Activated CD4-positive, alpha-beta T cell treated with anti-CD3 and anti-CD28 coated beads, Interleukin-2, amount 10 ng/mL, durations not matched to agents 7 days and 5 days (primary cell): ENCODE measurements at places on chromosomes 1 and 21. TPM values are rescaled to one million over a fixed set of nuclear protein-coding genes. Genes with fewer than 3 reads are reported as not detected.
A peak's percentile ranks its signal among the peaks of the same experiment; 100 is the strongest.

DNA sequence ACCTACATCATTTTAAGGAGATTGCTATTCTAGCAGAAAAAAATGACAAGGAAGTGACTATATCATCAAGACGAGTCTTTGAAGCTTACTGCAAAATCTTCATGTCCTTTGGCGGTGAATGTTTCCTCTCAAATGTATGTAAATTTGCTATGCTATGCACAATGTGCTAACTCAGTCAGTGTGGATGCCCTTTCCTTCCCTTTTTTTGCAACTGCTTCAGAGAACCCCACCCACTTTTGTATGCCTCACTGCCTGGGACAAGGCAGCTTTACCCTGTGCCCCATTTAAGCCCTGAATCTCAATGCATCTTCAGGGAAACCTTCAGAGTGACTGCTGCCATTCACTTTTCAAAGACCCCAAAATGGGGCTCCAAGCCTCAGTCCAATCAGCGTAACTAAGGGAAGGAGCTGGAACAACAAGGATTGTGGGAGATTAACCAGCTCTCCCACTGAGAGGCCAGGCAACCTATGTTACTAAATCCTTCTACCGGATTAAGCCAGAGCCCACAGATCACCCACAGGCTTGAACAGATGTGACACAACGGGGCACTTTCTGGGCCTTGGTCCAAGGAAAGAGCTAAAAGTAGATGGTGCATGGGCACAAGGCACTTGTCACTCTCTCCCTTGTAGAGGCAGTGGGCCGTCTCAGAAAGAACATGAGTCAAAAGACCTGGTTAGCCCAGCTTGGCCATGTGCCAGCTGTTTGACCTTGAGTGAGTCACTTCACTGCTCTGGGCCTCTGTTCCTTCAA is 154.4 kb downstream of the PLPP3 start:
- no peaks in the 10 kb centered on the region for H3K36me3 ChIP-seq
- no peak overlapping the region for H3K4me3 ChIP-seq
- no peaks in the 10 kb centered on the region for H3K27me3 ChIP-seq
- no peaks in the 10 kb centered on the region for H3K4me1 ChIP-seq
- no peak overlapping the region for H3K27ac ChIP-seq
- DNase-seq, result no peak

DNA sequence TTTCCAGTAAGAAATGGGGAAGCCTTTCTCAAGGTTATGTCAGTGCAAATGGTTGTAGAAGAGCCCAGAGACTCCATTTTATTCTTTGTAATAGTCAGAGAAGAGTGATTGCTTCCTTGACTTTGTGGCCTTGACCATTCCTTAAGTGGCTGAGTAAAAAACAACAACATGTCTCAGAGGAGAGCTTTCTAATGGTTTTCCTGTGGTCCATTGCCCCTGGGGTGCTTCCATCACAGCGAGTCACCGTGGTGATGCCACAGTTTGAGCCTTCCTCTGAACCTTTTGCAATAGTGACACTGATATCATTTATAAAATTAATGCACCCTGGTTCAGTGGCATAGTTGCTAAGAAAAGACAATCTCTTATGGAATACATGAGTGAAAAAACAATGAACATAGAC is 38.6 kb downstream of the PAPPA2 start:
- no peaks in the 10 kb centered on the region for H3K4me1 ChIP-seq
- no peak for DNase-seq
- no peak overlapping the region for H3K4me3 ChIP-seq
- no peaks in the 10 kb centered on the region for H3K27me3 ChIP-seq

GRCh38 chr1:198201956-198202784 is 45.4 kb downstream of the NEK7 start:
- H3K4me1 ChIP-seq, result peaks cover 50% of the 10 kb centered on the region
- H3K27ac ChIP-seq, result peak overlapping the region; percentile 34
- no peak overlapping the region for H3K4me3 ChIP-seq
- H3K27me3 ChIP-seq, result no peaks in the 10 kb centered on the region

- H3K27me3 ChIP-seq, result no peaks in the 10 kb centered on the region
- DNase-seq, result peak; percentile 18
- peaks cover 21% of the 10 kb centered on the region for H3K4me1 ChIP-seq
- peak overlapping the region; percentile 89 for H3K27ac ChIP-seq
- H3K4me3 ChIP-seq, result no peak overlapping the region
These were observed 12.0 kb downstream of the AKT3 start for GRCh38 chr1:243837907-243838535.

DNA sequence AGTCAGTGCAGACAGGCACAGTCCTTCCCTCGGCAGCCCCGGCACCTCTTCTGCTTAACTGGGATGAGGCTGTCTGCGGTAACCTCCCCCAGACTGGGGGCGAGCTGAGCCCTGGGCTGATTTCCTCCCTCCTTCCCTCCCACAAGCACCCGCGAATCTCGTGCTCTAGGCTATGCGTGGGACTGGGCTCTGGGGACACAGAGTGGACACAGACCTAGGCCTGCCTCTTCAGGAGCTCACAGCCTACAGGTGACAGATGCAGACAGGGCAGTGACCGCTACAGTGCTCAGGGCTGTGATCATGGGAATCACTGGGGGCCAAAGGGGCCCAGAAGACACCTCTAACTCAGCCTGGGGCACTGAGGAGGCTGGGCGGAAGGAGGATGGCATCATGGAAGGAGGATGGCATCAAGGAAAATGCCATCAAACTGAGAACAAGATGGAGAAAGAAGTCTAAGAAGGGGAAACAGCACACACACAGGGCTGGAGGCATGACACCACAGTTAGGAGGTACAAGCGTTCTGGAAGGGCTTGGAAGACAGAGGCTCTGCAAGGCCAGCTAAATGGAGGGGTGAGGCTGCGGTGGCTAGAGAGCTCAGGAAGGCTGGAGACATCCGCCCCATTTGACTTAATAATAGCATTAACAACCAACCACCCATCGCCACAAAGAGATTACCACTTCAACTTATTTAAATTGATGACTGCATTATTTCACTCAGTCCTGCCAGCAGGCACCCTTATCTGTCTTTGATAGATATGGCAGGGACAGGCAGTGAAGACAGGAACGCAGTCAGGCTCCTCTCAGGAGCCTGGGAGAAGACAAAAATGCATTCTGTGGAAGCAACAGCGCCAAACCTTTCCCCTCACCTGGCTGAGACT is 4.2 kb downstream of the TTC39A start:
- DNase-seq, result no peak
- no peak overlapping the region for H3K4me3 ChIP-seq
- peaks cover 5% of the 10 kb centered on the region for H3K4me1 ChIP-seq
- H3K27ac ChIP-seq, result no peak overlapping the region
- peaks cover 40% of the 10 kb centered on the region for H3K27me3 ChIP-seq
- H3K36me3 ChIP-seq, result no peaks in the 10 kb centered on the region

- H3K27ac ChIP-seq, result no peak overlapping the region
- peaks cover 84% of the 10 kb centered on the region for H3K27me3 ChIP-seq
- no peaks in the 10 kb centered on the region for H3K36me3 ChIP-seq
- H3K4me1 ChIP-seq, result no peaks in the 10 kb centered on the region
- no peak overlapping the region for H3K4me3 ChIP-seq
- DNase-seq, result no peak
These were observed 17.3 kb downstream of the LAMC1 start for GRCh38 chr1:183040547-183040971.

GRCh38 chr21:41511858-41512257 is 3.9 kb upstream of the TMPRSS2 start:
- H3K27me3 ChIP-seq, result peaks cover 35% of the 10 kb centered on the region
- DNase-seq, result no peak
- H3K4me3 ChIP-seq, result no peak overlapping the region
- H3K4me1 ChIP-seq, result no peaks in the 10 kb centered on the region
- H3K27ac ChIP-seq, result no peak overlapping the region
- H3K36me3 ChIP-seq, result no peaks in the 10 kb centered on the region

DNA sequence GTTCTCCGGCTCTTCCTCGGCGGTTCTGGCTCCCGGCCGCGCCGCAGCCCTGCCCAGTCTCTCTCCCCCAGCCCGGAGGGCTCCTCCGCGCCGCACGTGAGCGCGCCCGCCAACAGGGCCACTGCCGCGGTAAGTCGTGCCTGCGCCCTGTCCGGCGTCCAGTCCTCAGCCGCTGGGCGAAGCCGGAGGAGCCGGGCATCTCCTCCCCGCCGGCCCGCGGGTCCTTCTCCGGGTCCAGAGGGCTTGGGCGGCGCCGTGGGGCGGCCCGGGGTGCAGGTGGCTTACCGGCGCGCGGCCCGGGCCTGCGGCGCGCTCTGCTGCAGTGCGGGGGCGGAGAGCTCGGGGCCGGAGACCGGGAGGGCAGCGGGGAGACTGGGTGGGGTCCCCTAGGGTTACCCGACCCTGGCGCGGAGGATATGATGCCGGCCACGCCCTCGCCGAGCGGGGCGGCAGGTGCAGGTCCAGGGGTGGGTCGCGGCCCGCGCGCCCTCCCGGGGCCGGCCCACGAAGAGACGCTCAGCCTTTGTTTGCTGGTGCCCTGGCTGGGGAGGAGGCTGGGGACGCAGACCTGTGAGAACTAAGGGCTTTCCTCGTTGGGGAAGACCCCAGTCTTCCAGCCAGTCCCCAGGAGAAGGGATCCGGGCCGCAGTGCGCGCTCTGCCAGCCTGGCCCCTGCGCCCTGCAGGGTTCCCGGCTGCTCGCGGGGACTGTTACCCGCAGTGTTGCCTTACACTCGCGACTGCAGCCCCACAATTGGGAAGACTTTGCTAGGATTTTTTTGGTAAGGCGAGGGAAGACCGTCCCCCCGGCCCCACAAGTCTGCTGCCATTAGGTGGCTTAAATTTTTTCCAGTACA is at the start of gene DOP1B:
Gene DOP1B, plus strand, starts transcription at position 10 of the 856 bp plus-strand sequence. CDS start 7,910 bp downstream, outside the sequence.
- H3K4me1 ChIP-seq, result peaks cover 32% of the 10 kb centered on the region
- H3K27me3 ChIP-seq, result no peaks in the 10 kb centered on the region
- H3K4me3 ChIP-seq, result peak within 1 kb of the TSS; percentile 80
- DNase-seq, result peak; percentile 46
- H3K27ac ChIP-seq, result peak within 1 kb of the TSS; percentile 69
- peaks cover 7% of the 10 kb centered on the region for H3K36me3 ChIP-seq

- no peak overlapping the region for H3K4me3 ChIP-seq
- no peaks in the 10 kb centered on the region for H3K27me3 ChIP-seq
- H3K4me1 ChIP-seq, result peaks cover 50% of the 10 kb centered on the region
These were observed 198.4 kb downstream of the SLC45A1 start for GRCh38 chr1:8516278-8516777.

DNA sequence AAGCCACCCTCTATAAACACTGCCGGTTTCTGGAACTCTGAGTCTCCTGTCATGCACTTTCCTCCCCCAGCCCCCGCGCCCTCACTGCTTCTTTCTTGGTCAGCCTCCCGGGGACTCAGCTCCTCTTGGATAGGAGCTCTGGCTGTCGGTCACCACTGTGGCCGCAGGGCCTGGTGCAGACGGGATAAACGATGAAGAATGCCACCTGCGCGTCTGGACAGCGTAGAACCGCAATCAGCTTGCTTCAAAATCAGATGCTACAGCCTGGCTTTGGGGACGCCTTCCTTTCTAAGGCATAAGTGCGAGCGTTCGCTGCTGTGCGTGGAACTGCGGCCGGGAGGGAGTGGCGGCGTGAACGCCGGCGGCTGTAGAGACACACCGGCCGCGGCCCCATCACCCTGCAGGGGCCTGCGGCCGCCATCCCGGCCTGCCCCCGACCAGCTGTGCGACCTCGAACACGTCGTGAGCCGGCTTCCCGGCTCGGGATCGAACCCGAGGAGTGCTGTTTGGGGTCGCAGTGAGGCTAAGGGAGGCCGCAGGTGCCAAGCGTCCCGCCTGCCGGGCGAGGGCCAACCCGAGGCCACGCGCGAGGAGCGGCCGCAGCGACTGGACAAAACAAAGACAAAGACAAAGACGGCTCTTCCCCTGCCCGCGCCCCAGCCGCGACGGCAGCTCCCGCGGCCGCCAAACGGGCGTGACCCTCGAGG is 688 bp downstream of the PTTG1IP start:
- H3K36me3 ChIP-seq, result peaks cover 10% of the 10 kb centered on the region
- H3K4me3 ChIP-seq, result peak overlapping the region; percentile 95
- peaks cover 3% of the 10 kb centered on the region for H3K27me3 ChIP-seq
- H3K27ac ChIP-seq, result peak overlapping the region; percentile 83
- peaks cover 67% of the 10 kb centered on the region for H3K4me1 ChIP-seq

GRCh38 chr1:114341299-114341698 is 169.7 kb downstream of the TRIM33 start:
- H3K36me3 ChIP-seq, result peaks cover 10% of the 10 kb centered on the region
- DNase-seq, result peak; percentile 74
- peak overlapping the region; percentile 95 for H3K27ac ChIP-seq
- peak overlapping the region; percentile 18 for H3K4me3 ChIP-seq
- no peaks in the 10 kb centered on the region for H3K27me3 ChIP-seq

The REN gene
- total RNA-seq, result not detected

The ZNF683 gene
- total RNA-seq, result 0.17 TPM

The KLHDC9 gene
- total RNA-seq, result not detected

The IVL gene
- total RNA-seq, result not detected

The C1QTNF12 gene
- total RNA-seq, result 1.4 TPM

The PCBP3 gene
- 4.8 TPM for total RNA-seq

The NR0B2 gene
- total RNA-seq, result not detected

The OR2AK2 gene
- not detected for total RNA-seq

The CLIC6 gene
- not detected for total RNA-seq
